Fibroblast of the aortic adventitia (primary cell): ENCODE measurements at places on chromosomes 16 and 17. TPM values are rescaled to one million over a fixed set of nuclear protein-coding genes. Genes with fewer than 3 reads are reported as not detected.
A peak's percentile ranks its signal among the peaks of the same experiment; 100 is the strongest.

Gene ADCY7
- 7.4 and 26.0 TPM in 2 replicates for total RNA-seq

Gene GJD3
- 5.9 TPM in 1 of 2 replicates, not detected in the other for total RNA-seq

Gene RGS11
- 1.2 and 2.0 TPM in 2 replicates for total RNA-seq

DNA sequence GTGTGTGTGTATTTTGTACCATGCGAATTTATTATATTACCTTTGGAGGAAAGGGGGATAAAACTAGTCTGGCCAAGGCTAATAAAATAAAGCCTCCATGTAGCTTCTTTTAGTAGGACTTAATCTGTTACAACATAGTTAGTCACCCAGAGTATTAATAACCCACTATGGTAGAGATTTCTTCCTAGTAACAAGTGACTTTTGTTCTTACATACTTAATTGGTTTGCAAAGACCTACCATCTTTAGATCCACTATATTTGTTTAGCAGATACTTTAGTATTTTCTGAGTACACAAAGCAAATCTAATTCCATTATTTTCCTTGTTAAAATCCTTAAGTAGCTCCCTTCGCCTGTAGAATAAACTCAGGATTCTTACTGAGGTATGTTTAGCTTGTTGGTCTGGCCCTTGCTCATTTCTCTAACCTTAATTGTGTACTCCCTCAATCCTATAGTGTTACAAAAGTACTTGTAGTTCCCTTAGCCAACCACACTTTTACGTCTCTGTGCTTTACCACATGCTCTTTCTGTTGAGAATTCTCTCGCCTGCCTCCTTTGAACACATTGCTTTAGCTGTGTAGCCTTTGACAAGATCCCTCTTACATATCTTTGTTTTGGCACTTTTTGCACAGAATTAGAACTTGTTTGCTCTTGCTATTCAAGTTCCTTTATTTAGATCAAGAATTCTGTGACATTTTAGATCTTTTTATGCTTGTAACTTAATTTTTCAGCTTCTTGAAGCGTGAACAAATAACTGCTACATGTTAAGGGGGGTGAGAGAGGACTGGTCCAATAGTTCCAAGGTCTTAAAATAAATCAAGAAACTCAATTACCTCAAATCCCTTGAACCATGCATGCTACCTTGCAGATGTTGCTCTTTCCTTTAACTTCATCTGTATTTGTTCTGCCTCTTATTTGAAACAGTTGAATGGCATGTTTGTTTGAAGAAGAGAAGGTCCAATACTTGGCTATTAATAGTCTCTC is 23.8 kb downstream of the CLTC start:
- peak; percentile 60 for DNase-seq

DNA sequence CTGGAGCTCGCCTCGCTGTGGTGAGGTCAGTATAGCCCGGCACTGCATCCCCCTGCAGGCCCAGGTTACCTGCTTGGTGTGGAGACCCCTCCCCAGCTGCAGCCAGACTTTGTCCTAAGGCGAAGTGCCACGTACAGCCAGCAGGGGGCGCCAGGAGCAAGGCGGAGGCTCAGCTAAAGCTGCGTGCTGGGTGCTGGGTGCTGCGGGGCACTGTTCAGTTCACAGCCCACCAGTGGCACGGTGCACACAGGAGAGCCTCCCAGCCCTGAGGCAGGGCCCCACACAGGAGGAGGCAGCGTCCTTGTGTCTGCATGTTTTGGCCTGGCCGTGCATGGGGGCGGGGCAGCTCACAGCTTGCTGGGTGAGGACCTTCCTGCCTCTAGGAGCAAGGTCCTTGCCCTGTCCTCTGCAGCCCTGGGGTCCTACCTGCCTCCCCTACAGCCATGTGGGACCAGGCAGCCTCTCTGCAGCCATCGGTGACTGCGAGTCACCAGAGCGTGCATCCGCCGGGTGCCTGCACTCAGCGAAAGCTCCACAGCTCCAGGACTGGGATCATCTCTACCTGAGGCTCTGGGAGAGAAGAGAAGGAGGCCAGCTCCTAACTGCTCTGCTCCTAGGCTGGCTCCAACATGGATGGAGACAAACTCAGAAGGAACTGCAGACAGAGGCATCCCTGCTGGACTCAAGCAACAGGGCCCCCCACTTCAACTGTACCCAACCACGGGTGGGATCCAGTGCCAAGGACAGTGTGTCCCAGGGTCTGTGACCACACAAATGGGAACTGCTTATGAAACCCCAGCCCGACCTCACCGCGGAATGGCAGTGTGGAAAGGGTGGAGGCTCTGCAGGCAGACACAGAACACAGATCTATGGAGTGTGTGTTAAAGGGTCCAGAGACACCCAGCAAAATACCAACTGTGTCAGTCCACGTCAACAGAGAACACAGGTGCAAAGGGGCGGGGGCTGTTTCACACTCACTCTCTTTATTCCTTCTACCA is 19.0 kb downstream of the SLC7A5 start:
- DNase-seq: peak; percentile 47
